ENCODE measurements at places on chromosomes 5 and 9. TPM values are rescaled to one million over a fixed set of nuclear protein-coding genes. Genes with fewer than 3 reads are reported as not detected.

DNA sequence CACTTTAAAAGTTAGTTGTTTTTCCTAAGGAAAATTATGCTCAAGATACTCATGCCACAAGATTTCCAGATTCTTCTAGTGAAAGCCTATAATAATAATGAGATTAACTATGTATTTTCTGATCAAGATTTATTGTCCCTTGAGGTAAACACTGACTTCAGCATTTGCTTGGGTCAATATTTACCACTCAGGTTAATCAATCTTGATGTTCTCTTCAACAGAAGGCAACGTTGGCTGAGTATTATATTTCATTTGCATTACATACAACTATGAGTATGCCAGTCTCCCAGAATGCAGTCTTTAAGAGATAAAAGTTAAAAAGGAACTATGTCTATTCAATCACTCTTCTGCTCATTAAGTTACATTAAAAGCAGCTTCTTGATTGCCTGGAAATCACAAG, 115.6 kb downstream of the GPR21 start:
- H3K4me1 ChIP-seq, result no peaks in the 10 kb centered on the region
- H3K27ac ChIP-seq, result no peak overlapping the region
- no peak for DNase-seq
- peaks cover 14% of the 10 kb centered on the region for H3K36me3 ChIP-seq
- no peak overlapping the region for H3K4me3 ChIP-seq
- no peaks in the 10 kb centered on the region for H3K27me3 ChIP-seq

- H3K4me3 ChIP-seq, result no peak overlapping the region
- DNase-seq, result no peak
- no peak overlapping the region for H3K27ac ChIP-seq
- H3K27me3 ChIP-seq, result no peaks in the 10 kb centered on the region
- no peaks in the 10 kb centered on the region for H3K36me3 ChIP-seq
Measured at GRCh38 chr5:126000507-126000906, 422.7 kb upstream of the GRAMD2B start.

GRCh38 chr9:23663536-23663935, 162.5 kb downstream of the ELAVL2 start:
- H3K27ac ChIP-seq, result no peak overlapping the region
- no peak overlapping the region for H3K4me3 ChIP-seq
- H3K36me3 ChIP-seq, result no peaks in the 10 kb centered on the region
- no peaks in the 10 kb centered on the region for H3K27me3 ChIP-seq
- peaks cover 24% of the 10 kb centered on the region for H3K4me1 ChIP-seq

- H3K27ac ChIP-seq, result no peak overlapping the region
- no peak overlapping the region for H3K4me3 ChIP-seq
- H3K36me3 ChIP-seq, result no peaks in the 10 kb centered on the region
- no peaks in the 10 kb centered on the region for H3K4me1 ChIP-seq
Measured at GRCh38 chr5:178454821-178455479, 135.2 kb downstream of the COL23A1 start.

GRCh38 chr5:43191740-43192557, at the start of gene NIM1K:
TSS of gene NIM1K (plus strand) at chr5:43192225. CDS start at chr5:43245776, 53,551 bp downstream.
- peak; percentile 80 for DNase-seq
- H3K36me3 ChIP-seq, result no peaks in the 10 kb centered on the region
- H3K27ac ChIP-seq, result no peak within 1 kb of the TSS
- H3K4me3 ChIP-seq, result peak within 1 kb of the TSS; percentile 70
- peaks cover 49% of the 10 kb centered on the region for H3K27me3 ChIP-seq

C5orf22 gene
- total RNA-seq, result 37.5 TPM

EPB41L4B gene
- 6.2 TPM for total RNA-seq

NUTM2G gene
- total RNA-seq, result not detected
